ENCODE measurements at places on chromosomes 5 and 9.

DNA sequence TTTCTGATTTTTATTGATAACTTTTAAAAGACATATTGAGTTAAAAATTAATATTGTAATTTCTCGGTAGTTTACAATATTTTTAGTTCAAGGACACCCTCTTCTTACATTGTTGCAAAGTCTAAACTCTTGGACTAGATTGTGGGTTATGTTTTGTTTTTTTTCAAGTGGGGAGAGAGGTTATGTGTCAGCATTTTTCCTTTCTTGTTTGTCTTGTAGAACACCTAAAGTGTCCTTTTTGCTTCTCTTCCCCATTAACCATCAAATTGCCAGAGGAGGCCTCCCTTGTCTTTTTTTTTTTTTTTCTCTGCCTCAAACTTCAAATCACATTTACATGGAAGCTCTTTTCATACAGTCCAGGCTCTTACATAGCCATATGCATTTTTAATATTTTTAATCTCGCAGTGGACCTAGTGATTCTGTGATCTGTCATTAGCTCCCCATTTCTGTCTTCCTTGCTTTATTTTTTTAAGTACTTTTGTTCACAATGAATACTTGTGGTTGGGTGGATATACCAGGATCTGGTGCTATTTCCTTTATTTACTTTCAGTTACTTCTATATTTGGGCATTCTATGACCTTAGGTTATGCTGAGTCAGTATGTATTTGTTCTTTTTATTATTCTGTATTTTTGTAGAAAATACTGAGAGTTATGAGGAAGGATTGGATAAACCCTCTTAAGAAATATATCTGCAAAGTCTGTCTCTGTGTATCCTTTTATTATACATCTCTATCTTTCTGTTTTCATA lies 2280.6 kb upstream of the ACO1 start:
- no peak for DNase-seq

DNA sequence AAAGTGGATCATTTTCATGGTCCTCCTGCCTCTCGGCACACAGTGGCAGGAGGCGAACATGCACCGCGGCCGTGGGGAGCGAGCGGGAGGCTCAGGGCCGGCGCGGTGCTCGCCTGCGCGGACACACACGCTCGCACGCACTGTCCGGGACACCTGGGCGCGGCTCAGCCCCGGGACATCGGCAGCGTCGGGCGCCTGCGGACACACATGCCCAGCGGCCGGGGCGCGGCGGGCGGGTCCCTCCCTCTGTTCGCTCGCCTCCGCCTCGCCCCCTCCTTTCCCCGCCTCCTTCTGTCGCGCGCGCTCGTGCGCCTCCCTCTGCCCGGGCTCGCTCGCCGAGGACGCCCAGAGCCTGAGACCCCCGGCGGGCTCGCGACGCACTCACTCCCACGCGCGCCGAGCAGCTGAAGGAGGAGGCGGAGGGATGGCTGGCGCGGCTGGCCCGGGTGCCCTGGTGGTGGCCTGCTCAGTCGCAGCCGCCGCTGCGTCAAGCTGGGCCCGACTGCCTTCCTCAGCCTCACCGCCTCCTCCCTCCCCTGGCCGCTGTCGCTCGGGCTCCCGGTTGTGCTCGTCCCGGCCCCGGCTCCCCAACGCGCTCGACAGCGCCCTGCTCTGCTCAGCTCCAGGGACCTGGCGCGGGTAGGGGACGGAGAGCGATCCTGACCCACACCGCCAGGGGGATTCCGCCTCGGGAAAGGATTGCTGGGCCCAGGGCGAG lies at the start of gene FRMD3:
TSS of gene FRMD3 (minus strand) at position 230 of the 718 bp plus-strand sequence. CDS start at position 60, 170 bp downstream.
- peak; percentile 78 for DNase-seq

- DNase-seq = no peak
Observed at GRCh38 chr5:139513852-139514485, 31.4 kb upstream of the STING1 start.

GRCh38 chr5:6321078-6321477 lies 57.3 kb downstream of the MED10 start:
- no peak for DNase-seq

DNA sequence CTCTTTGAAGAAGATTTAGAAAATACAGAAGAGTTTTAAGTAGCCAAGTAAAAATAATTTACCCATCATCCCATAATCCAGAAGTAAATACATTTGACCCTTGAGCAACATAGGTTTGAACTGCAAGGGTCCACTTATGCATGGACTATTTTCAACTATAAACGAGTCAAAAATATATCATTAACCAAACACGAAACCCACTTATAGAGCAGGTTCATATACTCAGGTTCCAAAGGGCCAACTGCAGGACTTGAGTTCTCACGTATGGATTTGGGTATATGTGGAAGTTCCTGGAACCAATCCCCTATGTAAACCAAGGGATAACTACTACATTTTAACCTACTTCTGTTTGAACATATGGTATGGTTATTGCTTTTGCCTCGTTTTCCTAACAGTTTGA lies 5.8 kb downstream of the ABITRAM start:
- no peak for DNase-seq

DNA sequence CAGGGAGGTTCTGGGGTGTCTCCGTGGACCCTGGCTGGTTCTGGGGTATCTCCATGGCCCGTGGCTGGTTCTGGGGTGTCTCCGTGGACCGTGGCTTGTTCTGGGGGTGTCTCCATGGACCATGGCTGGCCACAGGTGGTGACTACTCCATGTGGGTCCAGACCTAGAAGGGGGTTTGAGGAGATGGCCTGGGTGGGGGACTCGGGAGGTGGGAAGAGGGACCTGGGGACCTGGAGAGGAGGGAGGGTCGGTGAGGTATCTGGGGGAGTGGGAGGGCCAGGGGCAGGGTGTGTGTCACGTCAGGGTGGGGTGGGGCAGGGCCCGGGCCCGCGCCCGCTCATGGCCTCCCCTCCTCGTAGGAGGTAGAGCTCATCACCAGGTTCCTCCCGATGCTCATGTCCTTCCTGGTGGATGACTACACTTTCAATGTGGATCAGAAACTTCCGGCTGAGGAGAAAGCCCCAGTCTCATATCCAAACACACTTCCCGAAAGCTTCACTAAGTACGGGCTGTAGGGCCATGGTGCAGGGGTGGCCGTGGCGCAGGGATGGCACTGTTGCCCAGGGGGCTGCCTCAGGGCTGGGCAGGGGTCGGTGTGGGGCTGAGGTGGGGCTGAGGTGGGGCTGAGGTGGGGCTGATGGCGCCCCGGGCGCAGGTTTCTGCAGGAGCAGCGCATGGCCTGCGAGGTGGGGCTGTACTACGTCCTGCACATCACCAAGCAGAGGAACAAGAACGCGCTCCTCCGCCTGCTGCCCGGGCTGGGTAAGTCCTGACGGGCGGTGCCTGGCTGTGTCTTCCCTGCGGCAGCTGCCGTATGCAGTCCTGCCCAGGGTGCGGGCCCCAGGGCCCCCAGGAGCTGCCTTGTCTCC lies 10.7 kb upstream of the TOR4A start:
- DNase-seq = no peak

DNA sequence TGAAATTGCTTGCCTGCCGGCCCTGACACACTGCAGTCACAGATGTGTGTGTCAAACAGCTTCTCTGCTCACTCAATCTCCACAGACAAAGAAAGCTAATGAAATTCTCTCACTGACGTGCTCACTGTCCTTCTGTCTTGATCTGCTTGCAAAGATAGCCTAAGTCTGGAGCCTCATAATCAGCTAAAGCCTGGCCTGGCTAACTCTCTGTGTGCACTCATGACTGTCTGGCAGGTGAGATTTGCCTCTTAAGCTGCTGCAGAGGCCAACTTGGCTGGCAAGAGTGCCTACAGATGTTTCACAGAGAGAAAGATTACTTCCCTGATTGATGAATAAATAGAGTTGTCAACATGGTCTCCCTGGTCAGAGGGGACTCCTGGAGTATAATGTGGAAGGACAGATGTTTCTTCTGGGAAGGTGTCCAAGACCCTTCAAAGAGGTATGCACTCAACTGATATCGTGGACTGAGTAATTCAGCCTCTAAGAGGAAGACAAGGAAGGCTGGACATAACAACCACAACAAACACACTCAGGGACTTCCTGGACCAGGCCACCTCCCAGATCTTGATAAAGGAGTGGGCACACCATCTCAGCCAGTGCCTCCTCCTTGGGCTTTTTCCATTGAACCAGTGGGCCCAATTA lies 362.0 kb downstream of the SPOCK1 start:
- no peak for DNase-seq

DNA sequence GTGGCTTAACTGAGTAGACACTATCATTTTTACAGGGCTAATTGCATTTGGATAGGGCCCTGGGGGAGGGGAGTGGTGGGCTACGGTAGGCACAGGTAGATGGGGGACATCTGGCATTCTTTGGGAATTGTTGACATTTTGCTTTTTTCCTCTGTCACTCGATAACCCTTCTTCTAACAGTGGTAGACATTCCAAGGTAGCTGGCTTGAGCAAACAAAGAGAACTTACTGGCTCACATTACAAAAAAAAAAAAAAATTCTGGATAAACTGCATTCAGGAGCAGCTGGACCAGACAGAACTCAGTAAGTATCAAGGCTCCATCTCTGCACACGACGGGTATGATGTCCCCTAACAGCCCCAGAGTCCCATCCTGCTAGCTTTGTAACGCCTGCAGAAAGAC lies 585.2 kb downstream of the ZNF608 start:
- DNase-seq = no peak

DNA sequence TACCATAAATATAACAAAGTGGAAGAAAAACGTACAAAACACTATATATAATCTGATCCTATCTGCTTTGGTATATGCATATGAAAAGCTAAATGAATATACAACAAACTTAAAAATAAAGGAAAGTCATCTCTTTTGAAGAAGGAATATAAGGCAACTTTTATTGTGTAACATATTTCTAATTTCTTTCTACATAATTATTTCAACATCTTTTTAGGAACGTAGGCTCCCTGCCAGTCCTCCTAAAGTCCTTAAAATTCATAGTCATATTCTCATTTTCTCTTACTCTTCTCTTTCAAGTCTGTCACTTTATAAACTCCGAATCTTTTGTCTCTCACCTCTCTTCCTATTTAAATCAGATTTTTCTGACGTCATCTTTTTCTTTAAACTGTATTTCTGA lies 9.6 kb downstream of the DEPDC1B start:
- DNase-seq = no peak

GRCh38 chr5:98314292-98314691 lies 459.2 kb upstream of the RGMB start:
- DNase-seq = no peak

- no peak for DNase-seq
Observed at GRCh38 chr5:143474616-143475015, 71.1 kb upstream of the NR3C1 start.

GRCh38 chr9:75064307-75065025 lies 23.5 kb downstream of the NMRK1 start:
- DNase-seq = no peak

GRCh38 chr5:109318455-109319108 lies 91.2 kb downstream of the PJA2 start:
- DNase-seq = no peak

GRCh38 chr9:131603711-131604439 lies 58.6 kb downstream of the PRRT1B start:
- no peak for DNase-seq

DNA sequence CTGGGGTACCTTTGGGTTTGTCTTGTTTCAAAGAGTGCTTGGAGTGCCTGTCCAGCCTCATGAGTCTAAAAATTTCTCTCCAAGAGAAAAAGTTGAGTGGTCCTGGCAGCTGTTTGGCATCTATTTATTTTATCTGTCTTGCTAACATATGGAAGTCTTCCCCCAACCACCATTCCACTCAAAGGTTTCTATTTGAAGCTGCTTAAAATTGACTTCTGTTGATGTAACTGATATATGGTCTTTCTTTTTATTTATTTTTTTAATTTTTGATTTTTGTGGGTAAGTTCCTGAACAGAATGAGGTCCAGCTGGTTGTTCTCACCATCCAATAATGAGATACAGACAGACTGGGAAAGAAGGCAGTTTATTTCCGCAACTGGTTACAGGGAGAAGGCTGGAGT lies 178.7 kb upstream of the SGCD start:
- DNase-seq = no peak

DNA sequence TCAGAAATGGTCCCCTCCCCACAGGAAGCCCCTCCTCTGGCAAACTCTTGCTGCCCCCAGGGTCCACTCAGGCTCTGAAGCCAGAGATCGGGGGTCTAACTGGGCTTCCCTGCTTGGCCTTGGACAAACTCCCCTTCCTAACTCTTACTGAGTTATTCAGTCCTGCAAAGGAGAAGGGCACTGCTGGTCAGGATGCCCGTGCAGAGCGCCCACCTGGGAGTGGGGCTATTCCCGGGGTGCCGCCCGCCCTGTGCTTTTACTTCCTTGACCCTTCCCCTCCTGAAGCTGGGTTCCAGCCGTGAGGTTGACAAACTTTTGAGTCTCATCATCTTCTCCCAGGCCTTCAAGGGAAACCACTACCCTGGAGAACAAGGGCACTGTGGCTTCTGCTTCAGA lies 4.9 kb downstream of the TBC1D9B start:
- no peak for DNase-seq

- no peak for DNase-seq
Observed at GRCh38 chr9:93258818-93259489, 75.0 kb downstream of the WNK2 start.

DNA sequence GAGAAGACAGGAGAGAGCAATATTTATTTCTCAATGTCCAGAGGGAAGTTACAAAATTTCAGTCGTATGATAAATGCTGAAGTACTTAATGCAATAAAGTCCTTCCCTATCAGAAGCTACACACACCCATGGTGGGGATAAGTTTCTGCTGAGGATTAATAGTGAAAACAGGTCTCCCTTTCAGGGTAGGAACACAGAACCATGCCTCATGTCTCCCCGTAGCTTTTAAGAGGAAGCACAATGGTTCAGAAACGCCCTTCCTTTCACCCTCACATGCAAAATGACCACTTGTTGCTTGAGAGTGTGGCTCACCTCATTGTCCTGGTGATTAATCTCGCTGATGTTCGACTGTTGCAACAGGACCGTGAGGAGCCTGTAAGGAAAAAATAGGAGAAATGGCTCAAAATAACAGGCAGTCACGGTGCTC lies 73.6 kb downstream of the ANKRD55 start:
- DNase-seq = no peak

DNA sequence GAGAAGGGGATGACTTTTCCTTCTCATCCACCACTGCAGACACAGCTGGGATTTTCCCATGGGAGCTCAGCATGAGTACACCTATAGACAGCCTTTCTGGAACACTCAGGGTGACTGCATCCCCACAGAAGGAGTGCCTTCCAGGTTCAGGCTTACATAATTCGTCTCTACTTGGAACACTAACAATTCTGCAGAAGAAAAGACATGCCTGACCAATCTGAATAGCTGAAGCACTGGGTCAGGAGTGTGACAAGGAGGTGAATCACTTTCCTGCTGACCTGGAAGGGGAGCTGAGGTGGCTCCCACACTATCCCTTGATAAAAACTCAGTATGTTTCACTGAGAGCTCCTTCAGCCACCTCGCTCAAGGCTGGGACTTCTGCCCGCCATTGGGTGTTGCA lies 425.3 kb downstream of the TLR4 start:
- DNase-seq = no peak

DNA sequence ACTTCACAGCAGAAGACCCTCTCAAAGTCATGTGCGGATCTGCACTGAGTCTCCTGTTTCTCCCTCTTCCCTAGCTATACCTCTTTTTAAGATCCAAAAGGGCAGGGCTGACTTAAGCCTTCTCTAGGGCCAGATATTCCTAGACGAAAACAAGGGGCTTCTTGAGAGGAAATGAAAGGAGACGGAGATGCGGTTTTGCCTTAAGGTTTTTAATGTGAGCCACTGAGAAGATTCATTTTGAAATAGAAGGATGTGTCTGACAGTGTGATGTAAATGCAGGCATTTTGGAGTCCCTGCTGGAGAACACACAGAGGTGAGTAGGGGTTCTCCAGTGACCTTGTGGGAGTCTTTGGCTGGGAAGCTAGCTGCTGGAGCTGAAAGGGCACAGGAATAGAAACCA lies 15.6 kb upstream of the IL12B start:
- DNase-seq = no peak
